Occipital lobe (tissue), 3 donors: ENCODE measurements at places on chromosomes 7 and 10. TPM values are rescaled to one million over a fixed set of nuclear protein-coding genes. Genes with fewer than 3 reads are reported as not detected.

DNA sequence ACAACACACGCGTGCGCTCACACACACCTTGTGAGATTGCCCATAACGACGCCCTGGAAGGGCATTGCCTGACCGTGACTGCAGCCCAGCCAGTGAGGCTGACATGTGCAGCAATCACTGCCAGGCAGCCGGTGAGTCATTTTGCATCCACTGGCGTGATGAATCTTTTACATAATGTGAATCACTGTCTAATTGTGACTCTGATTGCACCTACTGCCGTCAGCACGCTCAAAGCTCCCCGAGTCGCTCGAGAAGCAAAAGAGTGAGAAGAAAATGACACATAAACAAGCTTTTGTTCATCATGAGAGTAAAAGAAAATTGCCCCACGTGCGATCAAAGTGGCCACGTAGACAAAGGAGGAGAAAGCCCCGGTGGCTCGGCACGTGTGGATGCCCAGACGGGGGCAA, 117.4 kb upstream of the PFKP start:
- DNase-seq, result peak; percentile 50

DNA sequence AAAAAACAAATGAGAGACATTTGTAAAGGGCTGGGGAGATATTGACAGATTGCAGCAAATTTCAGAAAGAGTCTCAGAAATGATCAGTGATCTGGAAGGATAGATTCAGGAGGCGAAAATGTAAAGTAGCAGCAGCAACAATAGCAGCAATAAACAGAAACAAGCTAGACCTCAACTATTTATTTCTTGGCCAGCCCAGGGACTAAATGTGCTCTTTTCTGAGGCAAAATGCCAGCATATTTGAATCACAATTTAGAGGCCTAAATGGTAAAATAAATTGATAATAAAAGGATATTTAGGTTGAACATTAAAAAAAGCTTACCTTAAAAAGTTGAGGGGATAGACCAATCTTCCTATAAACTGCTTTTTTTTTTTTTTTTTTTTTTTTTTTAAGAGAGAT, 134.6 kb upstream of the ITGB1 start:
- no peak for DNase-seq

DNA sequence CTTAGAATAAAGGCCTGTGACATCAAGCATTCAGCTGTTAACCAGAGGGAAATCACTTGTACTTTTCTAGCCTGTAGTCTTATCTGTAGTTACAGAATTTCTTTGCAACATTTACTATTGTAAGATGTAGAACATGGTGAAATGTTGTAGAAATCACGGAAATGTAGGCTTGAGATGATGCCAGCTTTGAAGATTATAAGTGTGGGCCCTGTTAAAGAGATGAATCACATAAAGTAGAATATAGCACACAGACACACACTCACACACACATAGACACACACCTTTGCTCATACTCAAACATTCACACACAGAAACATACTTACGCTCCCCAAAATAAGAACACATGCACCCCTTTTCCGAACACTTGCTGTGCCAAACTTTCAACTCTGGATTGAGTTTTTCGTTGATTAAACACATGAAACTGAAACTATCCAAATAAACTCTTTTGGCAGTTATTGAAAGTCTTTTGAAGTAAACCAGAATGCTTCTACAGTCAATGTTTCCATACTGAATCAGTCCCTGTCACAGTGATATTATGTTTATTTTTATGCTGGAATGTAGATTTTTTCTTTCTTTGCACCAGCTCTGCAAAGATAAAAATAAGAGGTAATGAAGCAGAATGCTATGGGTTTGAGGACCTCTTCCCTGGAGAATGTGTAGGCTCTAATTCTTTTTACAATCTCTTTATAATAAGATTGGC, 230.3 kb upstream of the MEOX2 start:
- DNase-seq, result no peak

DNA sequence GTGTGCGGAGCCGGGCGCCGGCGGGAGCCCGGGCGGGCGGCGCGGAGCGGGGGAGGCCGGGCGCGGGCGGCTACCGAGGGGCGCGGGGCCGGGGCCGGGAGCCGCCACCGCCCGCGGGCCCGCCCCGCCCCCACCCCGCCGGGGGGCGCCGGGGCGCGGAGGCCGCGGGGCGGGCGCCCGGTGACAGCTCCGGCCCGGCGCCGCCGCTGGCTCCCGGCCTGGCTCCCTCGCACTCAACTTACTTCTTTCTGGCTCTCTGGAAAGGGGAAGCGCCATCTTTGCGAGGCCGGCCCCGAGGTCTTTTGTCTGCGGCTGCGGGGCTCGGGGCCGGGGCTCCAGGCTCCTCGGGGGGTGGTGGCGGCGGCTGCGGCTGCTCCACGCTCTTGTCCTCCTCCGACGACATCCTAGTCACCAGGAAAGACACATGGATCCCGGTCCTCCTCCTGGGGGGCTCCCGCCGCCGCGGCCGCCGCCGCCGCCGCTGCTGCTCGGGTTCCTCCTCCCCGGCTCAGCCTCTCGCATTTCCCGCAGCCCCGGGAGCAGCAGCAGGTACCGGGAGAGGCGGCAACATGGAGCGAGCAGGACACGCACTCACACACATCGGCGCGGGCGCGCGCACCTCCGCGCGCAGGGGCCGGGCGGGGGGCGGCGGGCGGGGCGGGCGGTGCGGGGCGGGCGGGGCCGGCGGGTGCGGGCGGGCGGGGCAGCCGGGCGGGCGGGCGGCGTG, at the start of gene KMT2C:
Gene KMT2C (minus strand): TSS at position 620 of the 727 bp plus-strand sequence. CDS start 217 bp downstream, at position 403.
- peak; percentile 28 for DNase-seq

The EVX1 gene
- total RNA-seq, result not detected

The HDAC9 gene
- total RNA-seq, result 175 TPM

The OPN4 gene
- total RNA-seq, result not detected
